Endodermal cell (in vitro differentiated cells): ENCODE measurements at places on chromosomes 6 and 20.
A peak's percentile ranks its signal among the peaks of the same experiment; 100 is the strongest.

- DNase-seq: peak; percentile 82
These were observed 26.4 kb upstream of the SALL4 start for GRCh38 chr20:51828762-51829161.

DNA sequence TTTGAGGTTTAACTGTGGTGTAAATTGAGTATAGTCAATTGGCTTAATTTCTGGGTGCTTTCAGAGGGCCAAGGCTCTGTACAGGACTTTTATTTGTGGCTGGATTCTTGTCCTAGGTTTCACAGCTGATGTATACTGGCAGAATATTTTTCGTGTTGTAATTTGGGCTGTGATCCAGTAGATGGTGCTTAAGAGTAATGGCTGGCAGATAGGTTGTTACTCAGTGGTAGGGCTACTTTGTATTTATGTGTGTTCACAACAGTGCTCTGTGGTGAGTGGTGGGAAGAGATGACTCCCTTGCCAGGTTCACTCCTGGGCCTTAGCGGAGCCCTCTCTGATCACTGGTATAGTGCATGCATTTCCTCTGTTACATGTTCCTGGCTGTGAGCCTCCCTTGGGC is 34.5 kb upstream of the FERMT1 start:
- DNase-seq: peak; percentile 36

DNA sequence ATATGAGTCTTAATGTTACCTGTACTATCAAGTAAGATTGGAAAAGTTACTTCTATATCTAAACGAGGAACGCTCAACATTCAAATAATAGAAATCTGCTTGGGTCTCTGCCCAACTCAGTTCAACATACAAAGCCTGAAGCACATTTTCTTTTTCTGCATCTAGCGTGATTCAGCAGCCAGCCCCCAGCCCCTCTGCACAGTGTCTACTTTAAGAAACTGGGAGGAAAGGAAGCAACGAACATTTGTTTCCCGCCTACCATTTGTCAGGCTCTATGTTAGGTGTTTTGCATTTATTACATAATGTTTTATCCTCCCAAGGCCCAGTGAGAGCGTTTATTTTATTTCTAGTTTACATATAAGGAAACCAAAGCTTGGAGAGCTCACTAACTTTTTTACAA is 17.3 kb downstream of the PHACTR1 start:
- no peak for DNase-seq

DNA sequence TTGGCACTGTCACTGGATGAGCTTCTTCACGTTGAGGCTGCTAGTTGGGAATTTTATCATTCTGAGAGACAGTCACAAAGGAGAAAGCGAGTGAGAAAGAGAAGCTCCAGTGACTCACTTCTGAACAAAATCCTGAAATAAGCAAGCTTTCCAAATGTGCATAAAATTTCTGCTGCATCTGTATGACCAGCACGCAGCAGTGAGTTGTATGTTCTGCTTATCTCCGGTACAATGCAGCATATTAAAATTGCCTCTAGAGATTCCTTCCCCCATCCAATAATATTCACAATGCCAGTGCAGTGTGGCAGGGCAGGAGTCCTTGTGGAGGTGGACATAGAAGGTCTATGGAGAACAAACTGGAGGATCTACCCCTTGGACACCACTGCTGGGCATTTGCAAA is 290.5 kb downstream of the ADGB start:
- DNase-seq: no peak

DNA sequence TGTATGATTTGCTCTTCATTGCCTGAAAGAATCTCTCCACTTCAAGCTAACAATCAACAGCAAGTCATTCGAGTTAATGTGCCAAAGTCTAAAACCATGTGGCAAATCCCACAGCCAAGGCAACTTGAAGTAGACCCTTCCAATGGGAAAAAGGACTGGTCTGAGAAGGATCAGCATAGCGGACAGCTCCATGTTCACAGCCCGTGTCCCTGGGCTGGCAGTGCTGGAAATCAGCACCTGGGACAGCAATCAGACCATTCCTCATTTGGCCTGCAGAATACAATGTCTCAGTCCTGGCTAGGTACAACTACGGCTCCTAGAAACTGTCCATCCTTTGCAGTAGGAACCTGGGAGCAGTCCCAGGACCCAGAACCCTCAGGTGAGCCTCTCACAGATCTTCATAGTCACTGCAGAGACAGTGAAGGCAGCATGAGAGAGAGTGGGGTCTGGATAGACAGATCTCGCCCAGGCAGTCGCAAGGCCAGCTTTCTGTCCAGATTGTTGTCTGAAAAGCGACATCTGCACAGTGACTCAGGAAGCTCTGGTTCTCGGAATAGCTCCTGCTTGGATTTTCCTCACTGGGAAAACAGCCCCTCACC is 1.1 kb downstream of the GJA10 start:
- DNase-seq: peak; percentile 91

GRCh38 chr20:10603378-10603777 is 70.4 kb downstream of the JAG1 start:
- no peak for DNase-seq

GRCh38 chr6:6661684-6662083 is 73.2 kb downstream of the LY86 start:
- DNase-seq: no peak

DNA sequence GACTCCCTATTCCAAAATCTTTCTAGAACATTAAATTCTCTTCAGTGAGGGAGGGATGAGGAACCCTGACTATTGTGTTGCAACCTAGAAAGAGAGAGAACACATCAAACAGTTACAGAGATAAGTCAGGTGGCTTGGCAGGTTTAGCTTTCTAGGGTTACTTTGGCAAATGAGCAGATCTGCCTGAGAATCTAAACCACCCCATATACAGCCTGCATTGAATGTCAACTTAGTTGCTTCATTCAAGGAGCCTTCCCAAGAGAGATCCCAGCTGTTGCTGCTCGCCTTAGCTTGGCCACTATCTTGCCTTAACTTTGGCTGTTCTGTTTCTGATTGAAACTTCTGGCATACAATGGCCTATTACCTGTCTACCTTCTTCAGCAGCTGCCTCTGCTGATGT is 74.7 kb upstream of the TCF21 start:
- no peak for DNase-seq

- no peak for DNase-seq
These were observed 36.5 kb upstream of the PSMF1 start for GRCh38 chr20:1081891-1082290.

DNA sequence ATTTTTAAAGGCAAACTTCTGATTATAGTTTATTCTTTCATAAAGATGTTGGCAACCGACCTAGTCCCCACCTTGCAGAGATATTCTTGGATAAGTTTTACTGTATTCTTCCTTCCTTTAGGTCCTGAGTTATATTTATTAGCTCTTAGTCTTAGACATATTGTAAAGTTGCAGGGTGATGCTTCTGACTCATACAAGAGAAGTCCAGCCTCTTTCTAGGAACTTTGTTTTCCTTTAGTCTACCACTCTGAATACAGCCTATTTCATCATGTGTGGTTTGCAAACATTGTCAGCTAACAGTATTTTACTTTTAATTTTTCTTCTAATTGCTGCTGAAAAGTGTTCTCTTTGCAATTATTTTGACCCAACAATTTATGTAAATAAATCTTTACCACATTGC is 686.7 kb downstream of the COL12A1 start:
- DNase-seq: no peak

GRCh38 chr6:107323133-107323785 is 136.1 kb downstream of the PDSS2 start:
- no peak for DNase-seq

- DNase-seq: no peak
These were observed 91.3 kb upstream of the HEY2 start for GRCh38 chr6:125658136-125658535.

DNA sequence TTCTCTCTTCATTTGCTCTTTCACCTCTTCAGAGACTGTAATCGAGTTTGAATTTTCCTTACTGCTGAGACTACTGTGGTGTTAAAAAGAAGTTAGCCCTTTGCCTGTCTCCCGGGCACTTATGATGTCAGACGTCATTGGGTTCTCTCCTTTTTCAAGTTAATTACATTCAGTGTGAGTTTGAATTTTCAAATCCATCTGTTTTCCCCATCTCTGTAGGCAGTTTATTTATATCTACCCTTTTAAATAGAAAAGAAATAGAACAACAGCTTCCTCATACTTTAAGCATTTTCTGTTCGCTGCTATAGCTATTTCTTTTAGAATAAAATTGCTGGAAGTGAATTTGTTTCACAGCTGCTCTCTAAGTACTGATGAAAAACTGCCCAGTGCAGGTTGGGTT is 81.4 kb downstream of the MCHR2 start:
- DNase-seq: no peak

DNA sequence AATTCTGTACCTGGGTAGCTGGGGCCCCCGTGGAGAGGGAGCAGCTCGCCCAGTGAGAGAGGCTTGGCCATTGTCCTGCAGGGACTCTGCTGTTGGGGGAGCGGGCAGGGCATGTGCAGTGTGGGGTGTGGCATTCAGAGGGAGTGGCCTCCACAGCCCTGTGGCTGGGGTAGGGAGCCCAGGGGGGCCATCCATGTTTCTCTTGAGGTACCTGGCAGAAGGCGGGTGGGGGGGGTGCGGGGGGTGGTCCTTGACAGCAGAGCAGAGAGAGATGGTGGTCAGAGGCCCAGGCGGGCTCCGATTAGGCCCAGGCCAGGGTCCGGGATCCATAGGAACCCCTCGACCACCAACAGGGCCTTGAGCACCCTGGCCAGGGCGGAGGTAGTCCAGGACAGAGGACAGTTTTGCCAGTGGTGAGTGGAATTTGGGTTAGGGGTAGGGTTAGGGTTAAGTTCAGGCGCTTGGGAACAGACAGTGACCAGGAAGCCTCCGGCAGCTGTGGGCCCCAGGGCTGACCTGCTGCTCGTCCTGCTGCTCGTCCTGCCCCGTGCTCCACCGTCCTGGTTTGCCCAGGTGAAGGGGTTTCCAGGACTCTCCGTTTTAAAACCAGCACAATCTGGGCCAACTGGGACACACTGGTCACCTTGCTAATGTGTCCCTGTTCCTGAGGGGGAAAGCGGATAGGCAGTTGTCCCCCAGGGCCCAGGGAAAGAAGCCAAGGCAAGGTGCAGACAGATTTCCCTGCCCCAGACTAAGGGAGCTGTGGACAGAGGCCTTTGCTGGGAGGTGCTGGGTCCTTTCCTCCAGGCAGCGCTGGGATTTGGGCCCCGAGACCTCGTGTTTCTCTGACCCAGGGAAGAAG is 24.8 kb upstream of the MYT1 start:
- DNase-seq: no peak

- DNase-seq: no peak
These were observed 8.6 kb downstream of the DACT2 start for GRCh38 chr6:168310945-168311344.

GRCh38 chr6:33720998-33721397 is 9.5 kb upstream of the UQCC2 start:
- no peak for DNase-seq

DNA sequence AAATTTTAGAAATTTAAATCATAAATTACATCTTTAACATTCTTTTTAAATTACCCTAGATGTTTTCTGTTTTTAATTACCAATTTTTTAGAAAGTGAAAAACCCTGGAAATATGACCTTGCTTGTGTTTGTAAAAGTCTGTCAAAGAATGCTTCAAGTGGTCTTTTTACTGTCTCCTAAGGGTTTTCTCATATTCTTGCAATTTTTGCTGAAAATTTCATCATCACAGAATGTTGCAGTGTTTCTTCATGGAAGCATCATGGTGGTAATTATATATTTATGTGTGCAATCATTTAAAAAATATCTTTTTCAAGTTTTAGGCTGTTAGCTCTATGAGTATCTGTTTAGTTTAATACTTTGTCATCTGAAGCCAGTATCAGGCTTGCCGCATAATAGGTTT is 178.2 kb downstream of the HDGFL1 start:
- DNase-seq: no peak

DNA sequence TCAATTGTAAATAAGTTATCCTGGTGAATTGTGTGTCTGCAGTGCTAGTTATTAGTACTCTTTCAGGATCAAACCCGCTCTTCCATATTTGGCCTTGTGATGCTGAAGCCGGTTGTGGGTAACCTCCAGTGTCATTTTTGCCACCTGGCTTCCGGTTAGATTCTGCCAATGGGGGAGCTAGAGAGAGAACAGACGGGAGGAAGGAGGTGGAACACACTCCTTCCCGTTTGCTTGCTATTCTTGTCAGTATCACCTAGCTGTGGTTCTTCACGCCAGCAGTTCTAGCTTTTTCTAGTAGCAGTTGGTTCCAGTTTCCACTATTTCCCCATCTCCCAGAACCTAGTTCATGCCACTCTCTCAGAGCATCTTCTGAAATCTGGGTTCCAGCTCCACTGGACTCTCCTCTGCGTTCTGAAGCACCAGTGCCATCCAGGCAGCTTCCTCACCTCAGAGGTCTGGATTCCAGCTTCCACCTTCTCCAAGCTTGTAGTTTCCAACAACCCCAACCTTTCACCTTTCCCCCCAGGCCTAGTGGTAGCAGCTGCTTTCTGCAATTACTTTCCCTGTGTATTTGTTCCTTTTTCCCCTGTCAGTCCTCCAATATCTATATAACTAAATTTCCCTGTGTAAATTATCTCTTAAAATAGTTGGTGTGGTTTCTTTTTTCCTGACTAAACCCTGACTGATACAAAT is 46.9 kb upstream of the LOC128125822 start:
- DNase-seq: peak; percentile 56

- DNase-seq: no peak
These were observed 17.7 kb upstream of the DST start for GRCh38 chr6:56660381-56660730.

- DNase-seq: no peak
These were observed 684.6 kb upstream of the MARCKS start for GRCh38 chr6:113172531-113172966.

GRCh38 chr6:148509119-148509799 is 166.6 kb downstream of the SASH1 start:
- no peak for DNase-seq

DNA sequence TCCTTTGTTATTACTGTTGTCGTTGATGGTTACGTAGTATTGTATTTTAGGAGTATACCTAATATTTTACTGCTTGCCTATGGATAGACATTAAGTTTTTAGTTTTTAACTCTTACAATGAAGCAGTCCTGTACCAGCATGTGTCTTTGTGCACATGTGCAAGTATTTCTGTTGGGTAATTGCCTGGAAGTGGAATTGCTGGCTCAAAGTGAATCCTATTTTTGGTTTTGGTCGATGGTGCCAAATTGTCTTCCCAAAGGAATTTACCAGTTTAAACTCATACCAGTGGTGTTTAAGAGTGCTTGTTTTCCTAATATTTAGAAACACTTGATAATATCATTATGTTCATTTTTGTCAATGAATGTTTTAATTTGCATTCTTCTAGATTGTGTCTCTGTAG is 75.5 kb downstream of the ANKS1A start:
- DNase-seq: no peak

GRCh38 chr20:38324159-38324558 is 20.2 kb downstream of the BPI start:
- DNase-seq: no peak

- no peak for DNase-seq
These were observed 393.8 kb downstream of the SMOC2 start for GRCh38 chr6:168834801-168835200.

- DNase-seq: peak; percentile 61
These were observed 41.1 kb downstream of the TOX2 start for GRCh38 chr20:43955750-43956191.
